ENCODE measurements at places on chromosomes 2 and 18.

DNA sequence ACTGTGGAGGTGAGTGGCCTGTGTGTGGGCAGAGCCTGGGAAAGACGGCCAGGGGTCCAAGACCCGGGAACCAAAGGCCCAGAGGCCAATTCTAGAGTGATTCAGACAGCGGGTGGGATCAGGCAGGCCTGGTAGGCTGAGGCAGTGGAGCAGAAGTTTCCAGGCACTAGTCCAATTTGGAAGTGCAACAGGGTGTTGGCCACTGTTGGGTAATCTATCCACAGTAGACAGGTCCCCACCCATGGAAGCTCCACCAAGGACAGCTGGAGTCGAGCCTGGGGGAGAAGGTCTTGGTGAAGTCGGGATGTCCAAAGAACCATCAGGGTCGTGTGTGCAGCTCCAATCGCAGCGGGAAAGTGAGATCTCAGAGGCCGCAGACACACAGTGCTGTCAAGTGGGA, 125.8 kb upstream of the COPS8 start:
- DNase-seq: no peak

- DNase-seq: no peak
Observed at GRCh38 chr18:42649331-42650035, 466.0 kb downstream of the RIT2 start.

GRCh38 chr2:210421916-210422315, 54.6 kb downstream of the LANCL1 start:
- no peak for DNase-seq

DNA sequence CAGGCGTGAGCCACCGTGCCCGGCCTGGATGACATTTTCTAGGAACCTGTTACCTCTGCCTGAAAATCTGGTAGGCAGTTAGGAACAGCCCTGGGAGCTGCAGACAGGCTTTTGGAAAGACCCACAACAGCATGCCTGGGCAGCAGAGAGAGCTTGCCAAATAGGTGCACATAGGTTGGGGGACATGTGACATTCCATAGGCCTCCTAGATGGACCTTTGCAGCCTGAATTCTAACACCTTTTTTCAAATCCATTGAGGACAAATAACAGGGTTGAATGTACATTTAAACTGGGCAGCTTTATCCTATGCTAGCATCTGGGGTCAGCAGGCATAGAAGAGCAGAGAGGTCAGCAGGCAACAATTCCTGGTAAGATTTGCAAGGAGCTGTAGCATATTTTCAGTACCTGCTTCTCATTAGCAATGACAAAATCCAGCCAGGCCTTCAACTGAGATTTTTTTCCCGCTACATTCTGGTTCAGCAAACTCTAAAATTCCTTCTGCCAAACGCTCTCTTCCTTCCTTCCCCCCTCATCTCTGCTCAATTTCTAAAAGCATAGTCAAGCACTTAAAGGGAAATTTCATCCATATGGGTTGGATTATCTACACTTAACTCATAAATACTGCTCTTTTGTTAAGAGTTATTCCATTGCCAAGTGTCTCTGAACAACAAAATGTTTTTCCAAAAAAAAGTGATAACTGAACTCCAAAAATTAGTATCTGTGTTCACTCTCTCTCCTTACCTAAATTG, 75.2 kb downstream of the SOWAHC start:
- no peak for DNase-seq

Data from activated T-cell treated with anti-CD3 and anti-CD28 coated beads, Interleukin-2, amount 50 U/mL, for 4 hours (primary cell).